ENCODE measurements at places on chromosomes 16 and 17.

GRCh38 chr16:13909872-13910303 is 10.1 kb upstream of the ERCC4 start:
- DNase-seq: peak; percentile 6

DNA sequence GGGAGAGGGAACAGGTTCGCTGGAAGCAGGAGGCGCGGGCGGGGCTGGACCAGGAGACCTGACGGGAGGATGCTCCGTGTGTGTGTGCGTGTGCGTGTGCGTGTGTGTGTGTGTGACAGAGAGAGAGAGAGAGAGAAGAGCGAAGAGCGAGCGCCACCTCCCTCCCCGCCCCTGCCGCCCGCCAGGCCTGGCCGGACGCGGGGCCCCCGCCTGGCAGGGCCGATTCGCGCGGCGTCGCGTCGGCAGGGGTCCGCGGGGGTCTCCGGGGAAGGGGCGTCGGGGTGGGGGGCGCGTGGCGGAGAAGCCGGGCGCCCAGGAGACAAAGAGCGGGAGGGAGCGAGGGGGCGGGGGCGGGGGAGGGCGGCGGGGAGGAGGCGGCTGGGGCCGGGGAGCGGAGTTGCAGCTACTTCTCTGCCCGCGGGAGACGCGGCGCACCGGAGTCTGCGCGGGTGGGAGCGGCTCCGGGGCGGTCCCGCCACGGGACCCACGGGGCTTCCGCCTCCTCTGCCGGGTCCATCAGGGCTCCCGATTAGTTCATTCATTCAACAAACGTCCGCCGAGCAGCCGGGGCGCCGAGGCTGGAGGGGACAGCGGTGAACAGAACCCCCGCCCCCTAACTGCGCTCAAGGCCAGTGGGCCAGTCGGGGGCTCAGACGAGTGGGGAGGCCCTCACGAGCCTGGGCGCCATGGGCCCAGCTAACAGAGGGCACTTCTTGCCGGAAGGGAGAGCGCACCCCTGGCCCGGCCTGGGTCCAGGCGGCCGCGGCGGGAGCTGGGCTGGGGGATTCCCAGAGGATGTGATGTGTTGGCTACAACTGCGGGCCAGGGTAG is at the start of gene SAMD14:
TSS of gene SAMD14 (minus strand) at position 433 of the 831 bp plus-strand sequence. CDS start 5,201 bp downstream, outside the sequence.
- peak; percentile 59 for DNase-seq

DNA sequence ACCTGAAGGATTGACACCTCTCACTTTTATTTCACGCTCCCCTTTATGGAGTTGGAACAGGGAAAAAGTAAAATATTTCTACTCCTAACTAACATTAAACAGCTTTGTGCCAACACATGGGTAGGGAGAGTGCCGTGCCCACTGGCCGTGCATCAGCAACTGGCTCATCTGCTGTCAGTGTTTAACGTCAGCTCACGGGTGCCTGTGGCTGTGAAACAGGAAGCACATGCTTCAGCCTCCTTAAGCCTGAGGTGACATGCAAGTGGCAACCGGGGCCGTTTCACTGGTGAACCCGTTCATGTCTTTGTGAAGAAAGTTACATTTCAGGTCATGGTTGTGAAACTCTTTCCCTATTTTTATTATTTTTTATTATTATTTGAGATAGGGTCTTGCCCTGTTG is 3.2 kb downstream of the SPG7 start:
- no peak for DNase-seq

DNA sequence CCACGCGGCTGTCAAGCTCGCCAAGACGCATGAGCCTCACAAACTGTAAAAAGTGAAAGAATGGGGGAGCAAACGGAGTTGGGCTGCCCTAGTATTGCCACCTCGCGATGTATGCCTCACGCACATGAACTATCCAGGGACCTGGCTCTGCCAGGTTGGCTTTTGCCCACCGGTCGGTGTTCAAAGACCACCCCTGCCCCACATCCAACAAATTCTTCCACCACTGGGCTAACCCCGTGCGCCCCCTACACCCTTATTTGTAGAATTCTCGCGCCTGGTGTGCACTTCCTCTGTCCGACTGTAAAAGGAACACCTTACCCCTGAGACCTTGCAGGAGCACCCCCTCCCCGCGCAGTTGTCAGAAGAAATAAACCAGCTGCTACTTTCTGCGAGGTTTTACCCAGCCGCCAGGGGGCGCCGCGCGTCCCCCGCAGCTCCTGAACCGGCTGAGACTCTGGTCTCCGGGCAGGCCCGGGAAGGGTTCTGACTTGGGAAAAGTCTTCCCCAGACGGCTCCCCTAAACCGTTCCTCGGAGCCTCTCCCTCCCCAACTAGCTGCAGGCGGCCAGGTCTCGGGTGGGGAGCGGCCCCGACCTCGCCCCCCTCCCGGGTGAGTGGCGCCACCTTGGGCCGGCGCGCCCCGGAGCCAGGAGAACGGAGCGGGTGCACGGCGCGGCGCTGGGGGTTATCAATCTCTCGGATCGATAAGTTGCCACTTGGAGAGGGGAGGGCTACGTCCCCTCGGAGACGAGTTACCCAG is 1.7 kb upstream of the ZNF423 start:
- DNase-seq: peak; percentile 46

GRCh38 chr16:31148896-31149295 is 970 bp downstream of the PRSS36 start:
- DNase-seq: no peak

DNA sequence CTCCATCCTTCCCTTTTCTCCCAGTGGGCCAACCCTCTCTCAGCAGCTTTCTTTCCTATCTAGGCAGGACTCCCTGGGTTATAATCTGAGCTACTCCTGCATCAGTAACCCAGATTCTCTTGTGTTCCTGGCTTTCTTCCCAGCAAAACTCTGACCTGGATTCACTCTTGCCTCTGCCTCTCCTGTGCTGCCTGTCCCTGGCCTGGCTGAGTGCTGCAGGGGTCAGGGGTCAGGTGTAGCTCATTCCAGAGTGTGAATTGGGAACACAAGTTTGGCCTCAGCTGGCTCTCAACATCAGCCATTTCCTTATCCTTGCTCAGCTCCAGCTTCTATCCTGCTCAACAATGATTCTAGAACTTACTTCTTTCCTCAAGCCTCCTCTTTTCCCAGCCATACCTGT is 2.5 kb upstream of the ST6GALNAC2 start:
- DNase-seq: no peak

GRCh38 chr17:80519091-80519781 is 25.4 kb upstream of the RPTOR start:
- DNase-seq: no peak

DNA sequence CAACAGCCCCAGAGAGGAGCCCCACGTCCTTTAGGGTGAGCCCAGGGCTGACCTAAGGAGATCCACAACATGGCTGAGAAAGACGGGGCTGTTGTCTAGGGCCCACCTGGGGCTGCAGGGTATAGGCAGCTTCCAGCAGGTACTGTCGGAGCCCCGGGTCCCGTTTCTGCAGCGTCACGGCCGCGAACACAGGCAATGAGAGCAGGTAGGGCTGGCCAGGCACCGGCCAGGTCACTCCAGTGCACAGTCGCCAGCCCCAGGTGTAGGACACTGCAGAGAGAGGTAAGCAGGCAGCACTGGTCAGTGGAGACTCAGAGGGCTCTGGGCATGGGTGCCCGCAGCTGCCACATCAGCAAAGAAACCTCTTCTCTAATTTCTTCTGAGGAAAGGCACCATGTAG is 115.2 kb downstream of the LITAF start:
- DNase-seq: no peak

GRCh38 chr17:41003926-41004325 is 4.2 kb upstream of the KRTAP3-2 start:
- no peak for DNase-seq

- no peak for DNase-seq
Observed at GRCh38 chr16:87740909-87741424, 24.8 kb downstream of the KLHDC4 start.

DNA sequence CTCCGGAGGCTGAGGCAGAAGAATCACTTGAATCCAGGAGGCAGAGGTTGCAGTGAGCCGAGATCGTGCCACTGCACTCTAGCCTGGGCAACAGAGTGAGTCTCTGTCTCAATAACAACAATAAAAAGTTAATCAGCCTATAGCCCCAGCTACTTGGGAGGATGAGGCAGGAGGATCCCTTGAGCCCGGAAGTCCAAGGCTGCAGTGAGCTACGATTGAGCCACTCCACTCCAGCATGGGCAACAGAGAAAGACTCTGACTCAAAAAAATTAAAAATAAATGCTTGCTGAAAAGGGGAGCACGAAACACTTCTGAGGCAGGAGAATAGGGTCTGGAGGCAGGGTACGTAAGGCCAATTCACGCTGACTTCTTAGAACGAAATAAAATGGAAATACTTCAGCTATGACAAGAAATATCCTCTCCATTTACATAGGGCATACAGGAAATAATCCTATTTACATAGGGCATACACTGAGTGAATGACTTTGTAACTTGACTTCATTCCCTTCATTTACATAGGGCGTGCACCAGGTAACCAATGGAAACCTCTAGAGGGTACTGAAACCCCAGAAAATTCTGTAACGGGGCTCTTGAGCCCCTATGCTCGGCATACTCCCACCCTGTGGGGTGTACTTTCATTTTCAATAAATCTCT is 3.2 kb upstream of the PRPSAP1 start:
- no peak for DNase-seq

DNA sequence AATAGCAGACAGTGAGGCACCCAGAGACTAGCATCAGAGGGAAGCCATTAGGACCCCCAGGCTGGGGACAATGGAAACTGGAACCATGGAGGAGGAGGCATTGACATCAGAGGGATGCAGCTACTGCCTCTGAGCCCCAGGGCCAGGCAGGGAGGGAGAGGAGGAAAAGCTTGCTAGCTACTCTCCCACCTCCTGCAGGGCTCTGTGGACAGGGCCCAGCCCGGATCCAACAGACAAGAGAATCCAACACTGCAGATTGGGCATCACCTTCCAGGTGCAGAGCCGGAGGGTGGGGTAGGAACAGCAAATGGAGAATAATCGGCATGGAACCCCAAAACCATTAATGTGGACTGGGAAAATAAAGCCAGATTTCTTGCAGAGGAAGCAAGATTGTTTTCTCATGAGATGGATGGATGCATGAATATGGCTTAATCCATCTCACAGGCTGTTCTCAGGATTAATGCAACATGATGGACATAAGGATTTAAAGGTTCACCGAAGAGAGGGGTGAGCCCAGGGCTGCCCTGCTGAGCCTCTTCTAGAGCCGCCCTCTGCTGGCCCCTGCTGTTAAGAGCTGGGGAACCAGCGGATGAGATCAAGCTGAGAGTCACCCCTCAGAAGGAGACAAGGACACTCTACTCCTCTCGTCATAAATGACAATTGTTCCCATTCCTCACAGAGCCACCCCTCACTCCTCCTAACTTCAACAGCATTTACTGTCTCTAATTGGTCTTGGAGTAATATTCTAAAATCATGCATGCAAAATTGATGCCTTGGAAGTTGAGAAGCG is 48.8 kb downstream of the DNAH3 start:
- DNase-seq: peak; percentile 7

DNA sequence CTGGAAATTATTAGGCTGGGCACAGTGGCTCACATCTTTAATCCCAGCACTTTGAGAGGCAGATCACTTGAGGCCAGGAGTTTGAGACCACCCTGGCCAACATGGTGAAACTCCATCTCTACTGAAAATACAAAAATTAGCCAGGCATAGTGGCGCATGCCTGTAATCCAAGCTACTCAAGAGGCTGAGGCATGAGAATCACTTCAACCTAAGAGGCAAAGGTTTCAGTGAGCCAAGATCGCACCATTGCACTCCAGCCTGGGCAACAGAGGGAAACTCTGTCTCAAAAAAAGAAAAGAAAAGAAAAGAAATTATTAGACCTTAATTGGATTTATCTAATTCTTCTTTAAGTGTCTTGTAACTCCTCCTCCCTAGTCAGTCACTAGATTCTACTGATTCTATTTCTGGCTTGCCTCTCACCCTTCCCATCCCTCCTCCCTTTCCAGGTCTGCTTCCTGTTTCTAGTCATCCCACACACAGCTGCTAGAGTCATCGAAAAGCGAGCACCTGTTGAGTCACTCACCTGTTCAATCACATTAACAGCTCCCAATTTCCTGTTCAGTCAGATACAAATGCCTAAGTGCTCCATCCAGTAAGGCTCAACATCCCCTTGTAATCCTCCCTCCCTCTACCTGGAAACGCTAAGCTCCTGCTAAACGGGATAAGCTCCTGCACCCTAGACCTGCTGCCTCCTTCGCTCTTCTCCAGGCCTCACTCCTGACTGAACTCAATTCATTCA is 34.6 kb downstream of the ERN1 start:
- no peak for DNase-seq

DNA sequence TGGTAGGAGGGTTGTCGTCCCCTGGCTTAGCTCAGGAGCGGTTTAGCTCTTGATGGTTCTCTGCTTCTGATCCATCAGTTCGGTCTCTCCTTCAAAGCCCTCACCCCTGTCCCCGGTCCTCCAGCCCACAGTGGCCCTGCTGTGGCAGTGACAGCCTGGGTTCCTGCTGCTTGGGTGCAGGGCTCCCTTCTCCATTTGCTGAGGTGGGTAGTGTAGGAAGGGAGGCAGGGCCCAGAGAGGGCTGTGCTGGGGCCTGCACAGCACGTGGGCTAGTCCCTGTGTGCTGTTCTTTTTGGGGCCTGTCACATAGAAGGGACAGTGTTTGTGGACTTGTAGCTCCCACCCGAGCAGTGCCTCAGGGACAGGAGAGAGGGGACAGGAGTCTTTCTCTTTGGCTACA is 18.3 kb downstream of the TMEM94 start:
- no peak for DNase-seq

DNA sequence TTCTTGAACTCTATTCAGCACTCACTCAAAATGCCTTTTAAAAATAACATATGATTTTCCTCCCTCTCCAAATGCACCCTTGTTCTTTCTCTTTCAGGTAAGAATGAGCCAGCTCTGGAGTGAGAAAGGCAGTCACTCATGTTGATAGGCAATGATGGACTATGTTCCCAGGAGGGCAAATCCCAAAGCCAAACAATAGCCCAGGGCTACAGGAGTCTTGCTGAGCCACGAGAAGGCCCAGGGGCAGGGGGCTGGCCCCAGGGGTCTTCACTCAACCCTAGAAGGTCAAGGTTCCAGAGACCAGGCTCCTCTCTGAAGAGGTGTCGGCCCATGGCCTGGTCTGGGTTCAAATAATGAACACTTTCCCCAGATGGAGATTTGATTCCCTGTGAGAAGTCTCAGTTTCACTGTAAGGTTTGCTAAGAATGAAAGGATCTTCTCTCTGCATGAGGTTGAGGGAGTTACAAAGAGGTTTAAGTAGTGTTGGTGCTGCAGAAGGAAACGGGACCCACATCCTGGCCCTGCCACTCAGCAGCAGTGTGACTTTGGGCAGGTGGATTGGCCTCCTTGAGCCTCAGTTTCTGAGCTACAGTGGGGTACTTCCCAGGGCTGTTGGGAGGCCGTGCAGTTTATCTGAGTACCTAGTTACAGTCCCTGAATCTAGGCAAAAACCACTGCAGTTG is 49.0 kb downstream of the RTN4RL1 start:
- no peak for DNase-seq

DNA sequence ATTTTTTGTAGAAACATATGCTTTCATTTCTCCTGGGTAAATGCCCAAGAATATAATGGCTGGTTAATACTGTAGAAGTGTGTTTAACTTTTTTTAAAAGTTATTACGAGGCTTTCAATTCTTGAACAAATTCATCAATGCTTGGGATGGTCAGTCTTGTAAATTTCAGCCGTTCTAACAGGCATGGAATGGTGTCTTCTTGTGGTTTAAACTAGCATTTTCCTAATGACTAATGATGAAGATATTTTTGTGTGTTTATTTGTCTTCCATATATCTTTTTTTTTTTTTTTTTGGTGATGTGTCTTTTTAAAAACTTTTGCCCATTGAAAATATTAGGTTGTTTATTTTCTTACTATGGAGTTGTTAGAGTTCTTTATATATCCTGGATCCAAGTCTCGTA is 67.1 kb downstream of the MGAT5B start:
- DNase-seq: peak; percentile 78
